ENCODE measurements at places on chromosomes 12 and 14.
A peak's percentile ranks its signal among the peaks of the same experiment; 100 is the strongest.

DNA sequence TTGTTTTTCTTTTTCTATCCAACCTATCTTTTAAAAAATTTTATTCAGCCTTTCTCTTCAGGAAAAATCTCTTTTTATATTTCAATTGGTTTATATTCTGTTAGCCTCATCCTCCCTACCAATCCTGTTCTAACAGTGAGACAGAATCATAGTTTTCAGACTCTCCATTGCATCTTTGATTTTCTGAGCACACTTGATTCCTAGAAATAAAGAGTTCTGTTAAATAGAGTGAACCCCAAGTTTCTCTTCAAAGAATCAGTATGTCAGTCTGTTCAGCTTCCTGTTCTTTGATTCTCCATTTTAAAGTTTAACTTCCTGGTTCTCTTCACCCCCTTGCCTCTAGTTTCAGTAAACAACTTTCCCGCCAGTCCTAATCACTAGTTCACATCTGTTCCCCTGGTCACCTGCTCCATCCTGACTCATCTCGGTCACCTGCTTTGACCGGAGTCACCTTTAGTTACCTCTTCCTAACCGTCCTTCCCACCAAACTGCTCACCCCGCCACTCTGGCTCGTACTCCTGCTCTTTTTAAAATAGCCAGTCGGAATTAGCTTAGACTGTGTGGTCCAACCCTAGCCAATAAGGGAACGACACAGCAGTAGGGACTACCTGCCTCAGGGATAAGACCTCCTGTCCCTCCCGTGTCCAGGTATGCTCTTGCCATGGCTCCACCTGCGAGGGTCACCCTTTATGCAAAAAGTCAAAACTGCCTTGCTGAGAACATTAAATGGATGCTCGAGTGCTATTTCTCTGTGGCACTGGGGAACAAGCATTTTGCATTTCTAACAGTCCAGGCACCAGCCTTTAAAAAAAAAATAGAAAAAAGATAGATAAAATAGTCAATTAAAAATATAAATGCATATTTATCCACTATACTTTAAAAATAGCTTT, 48.4 kb downstream of the DDX51 start:
- DNase-seq: no peak

- no peak for DNase-seq
These were observed 572.0 kb upstream of the ATP2B1 start for GRCh38 chr12:90280564-90281058.

DNA sequence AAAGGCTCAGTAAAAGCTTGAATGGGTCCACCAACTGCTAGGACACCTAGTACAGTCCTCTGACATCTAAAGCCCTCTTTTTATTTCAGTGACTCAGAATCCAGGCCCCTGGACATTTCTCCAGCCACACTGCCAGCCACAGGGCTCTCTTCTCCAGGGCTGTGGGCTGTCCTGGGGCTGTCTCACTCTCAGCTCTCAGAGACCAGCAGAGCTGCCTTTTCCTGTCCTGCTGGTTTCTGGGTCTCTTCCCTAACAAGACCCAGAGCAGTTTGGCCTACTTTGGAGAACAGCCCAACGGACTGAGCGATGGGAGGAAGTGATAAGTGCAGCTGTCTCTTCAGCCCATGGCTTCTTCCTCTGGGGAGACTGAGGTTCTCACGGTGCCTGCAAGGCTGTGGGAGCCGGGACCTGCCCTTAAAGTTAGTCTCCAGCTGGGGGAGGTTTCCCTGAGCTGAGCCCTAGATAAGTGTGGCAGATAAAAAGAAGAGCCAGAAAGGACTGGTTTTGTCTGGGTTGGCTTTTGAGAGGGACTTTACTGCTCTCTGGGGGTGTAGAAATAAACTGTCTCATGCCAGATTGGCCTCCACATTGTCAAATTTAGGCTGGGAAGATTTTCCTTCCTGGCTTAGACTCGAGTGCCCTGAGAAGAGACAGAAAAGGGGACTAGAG, 979.8 kb downstream of the VRK1 start:
- DNase-seq: peak; percentile 4

DNA sequence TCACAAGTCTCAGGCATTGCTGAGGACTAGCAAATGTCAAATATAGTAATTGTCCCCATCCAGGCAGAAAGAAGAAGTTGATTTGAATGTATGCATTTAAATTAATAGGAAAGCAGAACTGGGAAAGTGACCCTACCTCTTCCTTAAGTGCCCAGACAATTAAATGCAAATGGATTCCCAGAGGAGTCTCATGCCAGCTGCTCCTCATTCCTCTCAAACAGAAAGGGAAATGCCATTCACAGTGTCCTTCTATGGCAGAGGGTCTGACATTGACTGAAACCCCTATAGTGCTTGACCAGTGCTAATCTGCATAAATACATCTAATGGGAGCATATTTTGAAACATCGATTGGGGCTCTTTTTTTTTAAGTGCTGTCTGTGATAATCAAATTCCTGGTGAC, 292.4 kb upstream of the SEL1L start:
- DNase-seq: no peak

DNA sequence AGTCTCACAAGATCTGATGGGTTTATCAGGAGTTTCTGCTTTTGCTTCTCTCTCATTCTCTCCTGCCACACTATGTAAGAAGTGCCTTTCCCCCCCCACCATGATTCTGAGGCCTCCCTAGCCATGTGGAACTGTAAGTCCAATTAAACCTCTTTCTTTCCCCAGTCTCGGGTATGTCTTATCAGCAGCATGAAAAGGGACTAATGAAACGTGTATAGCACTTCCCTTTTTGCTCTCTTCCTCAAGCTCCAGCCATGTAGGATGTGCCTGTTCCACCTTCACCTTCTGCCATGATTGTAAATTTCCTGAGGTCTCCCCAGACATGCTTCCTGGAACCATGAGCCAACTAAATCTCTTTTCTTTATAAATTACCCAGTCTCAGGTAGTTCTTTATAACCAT, 7.0 kb upstream of the CRACR2A start:
- no peak for DNase-seq

GRCh38 chr12:25063873-25064628, 115.2 kb upstream of the BCAT1 start:
- DNase-seq: no peak

- DNase-seq: no peak
These were observed 183.9 kb downstream of the APAF1 start for GRCh38 chr12:98828802-98829600.

DNA sequence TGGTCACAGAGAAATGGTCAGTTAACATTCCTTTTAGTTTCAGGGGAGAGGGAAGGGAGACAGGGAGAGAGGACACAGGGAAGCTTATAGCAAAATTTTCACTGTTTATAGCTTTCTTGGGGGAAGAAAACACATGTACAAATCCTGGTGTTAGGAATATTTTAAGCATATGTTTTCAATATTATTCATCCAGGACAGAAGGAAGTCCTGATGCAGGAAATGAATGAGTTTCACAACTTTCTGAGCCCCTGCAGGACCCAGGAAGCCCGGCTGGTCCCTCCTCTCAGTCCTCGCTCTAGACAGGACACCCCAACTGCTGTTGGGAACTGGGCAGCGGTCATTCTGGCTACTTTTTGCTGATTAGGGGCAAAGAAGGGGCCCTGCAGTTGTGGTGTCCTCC, 71.1 kb upstream of the ZDHHC17 start:
- no peak for DNase-seq

GRCh38 chr12:58295268-58295667, 353.9 kb downstream of the ATP23 start:
- DNase-seq: no peak

- DNase-seq: no peak
These were observed 3.2 kb downstream of the SNAPC1 start for GRCh38 chr14:61765225-61765943.

- DNase-seq: no peak
These were observed 25.2 kb upstream of the TSPAN8 start for GRCh38 chr12:71183018-71183417.

- no peak for DNase-seq
These were observed at the start of gene TAS2R30 for GRCh38 chr12:11134305-11134704. Gene TAS2R30, minus strand, starts transcription at chr12:11134644. Its CDS starts 400 bp downstream, at chr12:11134244.

GRCh38 chr12:14656846-14657245, 39.6 kb downstream of the GUCY2C start:
- DNase-seq: no peak

GRCh38 chr12:6192604-6193380, 7.4 kb upstream of the CD9 start:
- no peak for DNase-seq

DNA sequence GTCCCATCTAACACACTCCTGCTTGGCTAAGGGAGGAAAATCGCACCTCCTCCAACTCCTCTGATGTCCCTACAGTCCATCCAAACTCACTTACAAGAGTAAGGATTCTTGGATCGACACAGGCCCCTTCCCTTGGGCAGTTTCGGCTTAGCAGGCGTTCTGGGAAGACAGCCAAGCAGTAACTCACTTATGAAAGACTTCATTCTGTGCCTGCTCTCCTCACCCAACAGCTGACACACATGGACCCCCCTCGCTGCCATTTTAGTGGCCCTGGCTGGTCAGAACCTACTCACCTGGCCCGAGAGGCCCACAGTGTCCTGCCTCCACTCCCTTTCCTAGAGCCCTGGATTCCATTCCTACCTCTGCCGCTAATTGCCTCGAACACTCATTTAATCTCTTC, 52.3 kb upstream of the BCL2L14 start:
- no peak for DNase-seq

All from LNCaP clone FGC (cell line).